ENCODE measurements at places on chromosomes 12 and 14.
A peak's percentile ranks its signal among the peaks of the same experiment; 100 is the strongest.

GRCh38 chr14:89454996-89455395, 38.0 kb upstream of the FOXN3 start:
- DNase-seq: no peak

GRCh38 chr14:90116444-90116843, 54.6 kb downstream of the KCNK13 start:
- DNase-seq: no peak

DNA sequence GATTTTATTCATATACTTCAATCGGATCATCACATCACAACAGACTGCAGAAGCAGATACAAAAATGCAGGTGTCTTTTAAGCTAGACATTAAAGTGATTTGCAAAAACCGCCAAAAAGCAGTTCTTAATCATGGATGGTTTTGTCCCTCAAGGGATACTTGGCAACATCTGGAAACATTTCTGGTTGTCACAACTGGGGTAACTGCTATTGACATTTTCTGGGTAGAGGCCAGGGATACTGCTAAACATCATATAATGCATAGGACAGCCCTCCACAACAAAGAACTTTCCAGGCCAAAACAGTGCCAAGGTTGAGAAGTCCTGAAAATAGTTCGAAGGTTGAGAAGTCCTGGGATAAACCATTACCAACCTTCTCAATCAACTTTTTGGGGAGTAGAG, 101.8 kb upstream of the BBS10 start:
- DNase-seq: no peak

GRCh38 chr12:70110085-70110484, 133.1 kb upstream of the CNOT2 start:
- no peak for DNase-seq

DNA sequence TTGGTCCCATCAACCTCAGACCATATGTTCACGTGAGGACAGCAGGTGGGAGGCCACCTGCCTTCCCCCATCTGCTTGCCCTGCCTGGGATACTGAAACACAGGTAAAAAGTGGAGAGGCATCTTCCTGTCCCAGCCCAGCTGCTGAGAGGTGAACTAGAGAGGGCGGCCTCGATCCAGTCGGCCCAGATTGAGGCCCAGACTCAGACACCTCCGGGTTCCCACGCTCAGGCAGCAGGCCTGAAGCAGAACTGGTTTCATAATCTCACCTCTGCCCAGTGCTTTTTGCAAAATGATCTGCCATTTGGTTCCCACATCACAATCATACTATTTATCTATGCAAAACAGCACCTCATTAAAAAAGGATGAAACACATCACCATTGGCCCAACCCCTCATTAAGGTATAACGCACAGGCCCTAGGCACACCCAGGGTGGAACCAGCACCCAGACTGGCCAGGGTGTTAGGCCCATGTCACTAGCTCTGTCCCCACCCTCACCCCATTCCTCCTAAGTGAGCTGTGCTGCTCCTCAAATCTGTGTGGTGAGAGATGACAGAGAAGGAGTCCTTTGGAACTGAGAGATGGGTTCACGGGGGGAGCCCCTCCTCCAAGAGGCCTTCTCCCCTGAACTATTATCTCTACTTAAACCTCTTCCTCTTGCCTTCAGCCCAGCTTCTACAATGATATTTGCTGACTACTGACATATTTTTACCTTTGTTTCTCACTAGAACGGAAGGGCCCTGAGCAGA, 81.1 kb downstream of the ZFP36L1 start:
- no peak for DNase-seq

- DNase-seq: no peak
Observed at GRCh38 chr12:110200124-110200417, 75.9 kb downstream of the IFT81 start.

- no peak for DNase-seq
Observed at GRCh38 chr12:71144682-71145081, 13.1 kb downstream of the TSPAN8 start.

DNA sequence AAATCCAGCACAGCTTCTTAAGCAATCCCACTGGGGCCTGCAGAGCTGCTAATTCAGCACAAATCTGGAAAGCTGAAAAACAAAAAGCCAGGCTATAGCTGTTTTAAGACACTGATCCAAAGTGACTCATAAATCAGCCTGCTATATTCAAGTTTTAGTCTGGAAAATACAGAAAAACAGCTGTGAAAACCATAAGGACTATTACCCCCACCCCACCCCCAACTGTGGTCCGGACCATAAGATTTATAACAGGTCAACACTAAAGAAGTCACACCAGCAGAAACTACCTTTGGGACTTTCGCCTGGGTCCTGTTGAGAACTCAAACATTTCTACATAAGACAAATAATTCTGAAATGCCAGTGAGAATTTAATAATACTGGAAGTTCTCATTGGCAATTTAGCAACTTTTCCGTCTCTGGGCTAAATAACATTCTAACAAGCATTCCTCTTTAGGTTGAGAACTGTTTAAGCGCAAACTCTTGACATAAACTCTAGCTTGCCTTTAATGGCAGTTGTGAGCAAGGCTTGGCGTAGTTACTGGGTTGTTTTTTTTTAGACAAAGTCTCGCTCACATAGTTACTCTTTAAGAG, 3.3 kb downstream of the LRIG3 start:
- peak; percentile 68 for DNase-seq

GRCh38 chr14:52954346-52955214, 3.7 kb upstream of the FERMT2 start:
- DNase-seq: no peak

GRCh38 chr12:43306066-43306465, 245.9 kb downstream of the ADAMTS20 start:
- peak; percentile 49 for DNase-seq
